ENCODE measurements at places on chromosomes 4 and X. TPM values are rescaled to one million over a fixed set of nuclear protein-coding genes. Genes with fewer than 3 reads are reported as not detected.

The TMEM271 gene
- not detected for total RNA-seq

DNA sequence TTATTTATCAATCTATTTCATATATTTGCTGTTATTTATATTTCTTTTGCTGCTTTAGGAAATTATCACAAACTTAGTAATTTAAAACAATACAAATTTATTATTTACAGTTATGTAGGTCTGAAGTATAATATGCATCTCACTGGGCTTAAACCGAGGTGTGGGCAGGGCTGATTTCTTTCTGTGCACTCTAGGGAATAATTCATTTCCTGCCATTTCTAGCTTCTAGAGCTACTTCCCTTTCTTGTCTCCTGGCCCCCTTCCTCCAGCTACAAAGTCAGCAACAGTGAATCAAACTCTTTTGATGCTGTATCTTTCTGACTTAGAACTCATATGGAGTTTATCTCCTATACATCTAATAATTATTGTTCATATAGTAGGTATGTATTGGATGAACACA is 303.5 kb upstream of the ARSJ start:
- DNase-seq, result no peak

DNA sequence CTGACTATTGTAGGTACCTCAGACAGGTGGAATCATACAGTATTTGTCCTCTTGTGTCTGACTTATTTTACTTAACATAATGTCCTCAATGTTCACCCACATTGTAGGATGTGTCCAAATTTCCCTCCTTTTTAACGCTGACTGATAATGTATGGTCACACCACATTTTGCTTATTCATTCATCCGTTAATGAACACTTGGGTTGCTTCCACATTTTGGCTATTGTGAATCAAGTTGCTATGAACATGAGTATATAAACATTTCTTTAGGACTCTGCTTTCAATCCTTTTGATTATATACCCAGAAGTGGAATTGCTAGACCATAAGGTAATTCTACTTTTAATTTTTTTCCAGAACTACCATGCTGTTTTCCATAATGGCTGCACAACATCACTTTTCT is 87.0 kb upstream of the NDP start:
- no peak for DNase-seq

DNA sequence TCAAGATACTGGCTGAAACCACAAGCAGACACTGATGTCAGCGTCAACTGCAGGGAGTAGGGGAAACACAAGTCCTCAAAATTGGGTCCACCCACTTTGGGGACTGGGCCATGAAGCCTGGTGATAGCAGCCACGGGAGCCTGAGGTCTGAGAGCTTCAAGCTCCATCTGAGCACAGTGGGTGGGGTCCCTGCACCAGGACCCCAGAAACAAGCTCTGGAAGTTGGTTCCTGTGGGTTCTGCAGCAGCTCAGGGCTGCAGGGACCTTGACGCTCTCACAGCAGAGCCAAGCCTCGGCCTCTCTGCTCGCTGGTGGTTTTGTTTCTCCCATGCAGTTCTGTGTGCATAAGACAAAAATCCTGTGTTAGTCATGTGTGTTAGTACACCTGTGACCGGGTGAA is 54.5 kb downstream of the CPLX1 start:
- no peak for DNase-seq

DNA sequence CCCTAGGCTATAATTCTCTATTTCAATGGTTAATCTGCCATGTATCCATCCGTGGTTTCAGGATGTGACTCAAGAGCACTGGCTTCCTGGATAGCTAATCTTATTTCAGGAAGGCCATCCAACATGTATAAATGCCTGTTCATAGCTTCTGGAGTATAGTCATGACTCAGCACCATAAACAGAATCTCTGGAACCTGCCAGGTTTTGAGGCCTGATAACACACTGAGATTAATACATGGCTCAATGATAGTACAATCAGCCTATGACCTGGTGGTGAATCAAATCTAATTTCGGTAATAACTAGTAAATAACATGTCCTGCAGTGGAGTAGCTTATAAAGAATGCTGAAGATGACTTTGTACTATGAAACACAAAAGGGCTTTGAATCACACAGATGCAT is 5.7 kb upstream of the IL13RA2 start:
- DNase-seq, result no peak

DNA sequence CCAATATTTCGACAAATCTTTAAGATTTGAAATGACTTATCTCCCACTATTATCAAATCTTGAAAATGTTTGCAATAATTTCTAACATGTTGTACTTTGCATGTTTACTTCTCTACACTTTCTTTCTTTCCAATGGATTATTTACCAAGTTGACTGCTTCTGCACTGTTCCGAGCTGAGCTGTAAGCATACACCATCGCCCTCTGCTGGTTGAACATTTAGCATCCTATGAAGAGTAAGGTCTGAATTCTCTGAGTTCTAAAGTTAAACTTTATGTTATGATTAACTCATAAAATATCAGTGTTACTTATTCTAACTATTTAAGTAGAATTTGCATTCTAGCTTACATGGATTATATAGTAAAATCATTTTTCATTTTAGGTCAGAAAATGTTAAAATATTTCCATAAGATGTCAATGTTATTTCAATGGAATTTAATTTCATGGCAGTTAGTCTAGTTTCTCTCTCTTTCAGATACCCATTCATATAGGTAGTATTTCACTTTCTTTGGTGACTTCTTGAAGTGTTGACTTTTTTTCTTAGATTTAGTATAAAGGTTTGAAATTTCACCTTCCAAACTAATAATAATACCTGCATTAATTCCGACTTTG is 137.4 kb downstream of the DKK2 start:
- no peak for DNase-seq

DNA sequence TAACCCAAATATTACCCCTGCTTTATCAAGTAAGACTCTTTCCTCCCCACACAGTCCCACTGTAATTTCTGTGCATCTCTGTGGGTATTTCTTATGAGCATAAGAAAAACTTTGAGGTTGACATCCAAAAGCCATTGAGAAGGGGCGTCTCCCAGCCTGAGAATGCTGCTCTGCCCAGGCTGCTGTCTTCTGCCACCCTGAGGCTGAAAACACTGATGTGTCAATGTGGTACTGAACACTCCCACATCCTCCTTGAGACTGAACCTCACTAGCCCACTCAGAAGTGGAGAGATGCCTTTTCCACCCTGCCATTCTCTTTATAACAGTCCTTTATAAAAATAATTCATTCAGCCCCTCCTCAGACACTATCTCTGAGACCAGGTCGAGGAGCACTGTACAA is 120.8 kb downstream of the SMIM20 start:
- no peak for DNase-seq

GRCh38 chr4:125992891-125993290 is 678.1 kb downstream of the FAT4 start:
- DNase-seq, result no peak

GRCh38 chr4:8133897-8134563 is 24.6 kb downstream of the ABLIM2 start:
- no peak for DNase-seq

- peak; percentile 65 for DNase-seq
Measured at GRCh38 chr4:73729534-73730165, 10.7 kb upstream of the CXCL8 start.

DNA sequence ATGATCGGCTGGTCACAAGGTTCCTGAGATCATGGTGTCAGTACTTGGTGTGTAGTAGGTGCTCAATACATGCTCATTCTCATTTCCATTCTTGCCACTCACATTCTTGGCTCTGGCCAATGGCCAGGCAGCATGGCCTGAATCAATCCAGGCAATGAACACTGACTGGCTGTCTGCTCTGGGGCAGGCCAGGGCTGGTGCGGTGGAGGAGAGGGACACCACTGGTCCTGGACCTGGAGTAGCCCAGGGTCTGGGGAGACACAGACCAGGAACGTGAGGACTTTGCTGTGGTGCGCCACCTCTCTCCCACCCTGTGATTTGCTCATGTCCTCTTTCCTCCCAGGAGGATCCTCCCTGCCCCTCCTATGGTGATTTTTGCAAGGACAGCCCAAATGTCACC is 119.4 kb downstream of the PSAPL1 start:
- DNase-seq, result peak; percentile 7

DNA sequence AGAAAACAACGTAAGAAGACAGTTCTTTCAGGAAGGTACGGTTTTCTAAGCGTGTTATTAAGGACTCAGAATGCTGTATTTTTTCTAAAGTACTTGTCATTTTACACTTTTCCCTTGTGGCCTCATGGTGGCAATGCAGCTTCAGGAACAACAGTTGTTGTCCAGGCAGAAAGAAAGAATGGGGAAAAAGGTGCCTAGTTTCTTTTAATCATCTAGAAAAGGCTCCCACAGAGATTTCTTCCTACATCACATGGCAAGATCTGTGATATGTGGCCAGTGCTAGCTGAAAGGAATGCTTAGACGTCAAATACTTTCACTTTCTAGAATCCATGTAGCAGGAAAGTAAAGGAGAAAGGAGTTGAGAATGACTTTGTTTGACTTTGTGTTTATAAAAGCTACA is 49.0 kb upstream of the TRAM1L1 start:
- DNase-seq, result no peak

DNA sequence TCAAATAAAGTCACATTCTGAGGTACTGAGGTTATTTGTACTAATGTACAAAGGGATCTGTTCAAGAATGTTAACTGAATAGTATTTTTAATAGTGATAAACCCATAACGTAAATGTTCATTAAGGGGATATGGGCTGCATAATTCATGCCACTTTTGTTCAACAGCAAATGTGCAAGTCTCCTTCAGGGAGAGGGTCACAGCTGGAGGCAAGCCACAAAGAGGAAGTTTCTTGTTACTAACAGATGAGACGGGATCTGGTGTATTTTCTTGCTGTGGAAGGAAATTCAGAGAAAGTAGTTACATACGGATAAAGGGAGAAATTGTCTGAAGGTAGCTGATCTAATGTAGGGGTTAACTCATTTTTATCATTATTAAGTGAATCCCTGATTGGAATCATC is 10.0 kb downstream of the ZFP42 start:
- no peak for DNase-seq

Measured in Right ventricle myocardium superior (tissue), 1 donor.